ENCODE measurements at places on chromosomes 2 and 18.

GRCh38 chr2:74119339-74119738 lies 28.4 kb downstream of the BOLA3 start:
- no peak for DNase-seq

GRCh38 chr2:28438532-28439063 lies 45.9 kb downstream of the FOSL2 start:
- no peak for DNase-seq

GRCh38 chr18:59724103-59724502 lies 26.9 kb upstream of the CCBE1 start:
- DNase-seq = no peak

DNA sequence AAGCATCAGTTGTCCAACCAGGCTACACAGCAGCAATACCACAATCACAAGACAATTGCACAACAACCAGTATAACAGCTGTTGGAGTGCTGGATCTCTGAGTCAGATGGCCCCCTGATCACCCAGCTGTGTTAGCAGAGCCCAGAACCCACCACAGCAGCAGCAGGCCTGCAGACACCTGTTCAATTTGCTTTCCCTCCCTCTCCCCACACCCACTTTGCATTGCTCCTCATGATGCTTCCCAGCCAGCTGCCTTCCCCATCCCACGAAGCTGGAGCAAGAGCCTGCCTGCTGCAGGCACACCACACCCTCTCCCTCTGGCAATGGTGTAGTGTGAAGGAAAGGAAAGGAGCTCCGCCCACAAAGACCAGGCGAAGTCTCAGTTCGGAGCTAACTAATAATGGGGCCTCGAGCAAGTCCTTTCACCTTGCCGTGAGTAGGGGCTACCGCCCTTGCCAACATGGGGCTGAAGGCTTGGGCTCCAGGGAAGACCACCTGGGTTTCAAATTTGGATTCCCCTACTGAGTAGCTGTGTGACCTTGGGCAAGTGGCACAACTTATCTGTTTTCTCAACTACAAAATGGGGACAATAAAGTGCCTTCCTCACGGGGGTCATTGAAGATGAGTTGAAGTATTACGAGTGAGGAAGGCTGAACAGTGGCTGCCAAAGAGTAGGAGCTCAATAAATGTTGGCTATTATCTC lies 19.4 kb upstream of the ZBTB7C start:
- no peak for DNase-seq

Data from stimulated activated CD8-positive, alpha-beta memory T cell treated with anti-CD3 and anti-CD28 coated beads, Interleukin-7, amount 100 ng/mL, for 24 hours (primary cell).